ENCODE measurements at places on chromosomes 4 and X.

DNA sequence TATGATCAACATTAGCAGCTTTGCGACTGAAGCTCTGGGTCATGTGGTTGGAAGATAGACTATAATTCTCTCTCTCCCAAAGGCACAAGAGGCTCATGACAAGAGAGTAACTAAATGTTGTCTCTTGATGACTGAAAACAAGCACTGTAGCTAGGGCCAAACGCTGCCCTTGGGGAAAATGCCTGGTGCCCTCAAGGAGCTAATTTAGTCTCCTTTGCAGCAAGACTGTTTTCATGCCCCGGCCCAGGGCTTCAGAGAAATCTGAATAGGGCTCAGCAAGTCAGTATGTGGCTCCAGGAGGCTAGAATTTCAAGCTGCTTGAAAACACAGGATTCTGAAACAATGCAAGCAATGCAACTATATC, 411.9 kb downstream of the GPAT3 start:
- no peak for DNase-seq

- no peak for DNase-seq
Measured at GRCh38 chr4:143410015-143410414, 73.3 kb downstream of the GAB1 start.

GRCh38 chr4:43253541-43253940, 361.0 kb downstream of the GRXCR1 start:
- no peak for DNase-seq

DNA sequence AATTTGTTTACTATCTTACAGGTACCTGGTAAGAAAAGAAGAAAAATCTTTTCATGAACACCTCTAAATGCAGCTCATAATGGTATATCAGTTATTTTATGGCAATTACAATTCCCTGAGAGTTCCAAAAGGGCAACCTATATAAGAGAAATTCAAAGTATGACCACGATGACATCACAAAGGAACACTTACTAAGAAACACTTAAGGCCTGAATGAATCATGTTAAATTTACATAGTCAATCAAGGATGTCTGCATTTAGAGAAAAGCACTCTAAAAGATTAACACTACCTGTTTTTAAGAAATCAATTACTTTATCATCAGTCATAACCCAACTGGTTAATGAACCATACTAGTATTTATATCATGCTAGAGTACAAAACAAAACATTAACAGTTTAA, 63.9 kb downstream of the LCORL start:
- no peak for DNase-seq

GRCh38 chrX:10071451-10072144, 85.2 kb upstream of the CLCN4 start:
- DNase-seq: peak; percentile 71

DNA sequence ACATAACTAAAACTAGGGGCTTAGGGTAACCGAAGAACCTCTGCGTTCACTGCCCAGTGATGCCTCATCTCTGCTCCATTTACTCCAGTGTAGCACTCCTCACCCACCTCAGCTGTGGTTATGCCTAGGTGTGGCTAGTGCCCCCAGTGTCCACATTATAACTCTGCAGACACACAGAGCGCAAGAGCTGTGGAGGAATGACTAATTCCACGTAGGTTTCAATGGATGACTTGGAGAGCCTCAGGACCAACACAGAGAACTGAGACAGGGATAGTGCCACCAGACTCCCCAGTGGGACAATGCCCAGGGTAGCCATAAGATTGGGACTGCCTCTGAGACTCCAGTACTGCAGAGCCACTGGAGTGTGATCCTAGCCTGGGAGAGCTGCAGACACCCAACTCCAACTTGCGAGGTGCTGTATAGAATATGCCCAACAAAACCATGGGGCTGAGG, 542.4 kb upstream of the DIPK2B start:
- DNase-seq: peak; percentile 72

- no peak for DNase-seq
Measured at GRCh38 chrX:102154900-102155805, 624 bp downstream of the BEX5 start.

DNA sequence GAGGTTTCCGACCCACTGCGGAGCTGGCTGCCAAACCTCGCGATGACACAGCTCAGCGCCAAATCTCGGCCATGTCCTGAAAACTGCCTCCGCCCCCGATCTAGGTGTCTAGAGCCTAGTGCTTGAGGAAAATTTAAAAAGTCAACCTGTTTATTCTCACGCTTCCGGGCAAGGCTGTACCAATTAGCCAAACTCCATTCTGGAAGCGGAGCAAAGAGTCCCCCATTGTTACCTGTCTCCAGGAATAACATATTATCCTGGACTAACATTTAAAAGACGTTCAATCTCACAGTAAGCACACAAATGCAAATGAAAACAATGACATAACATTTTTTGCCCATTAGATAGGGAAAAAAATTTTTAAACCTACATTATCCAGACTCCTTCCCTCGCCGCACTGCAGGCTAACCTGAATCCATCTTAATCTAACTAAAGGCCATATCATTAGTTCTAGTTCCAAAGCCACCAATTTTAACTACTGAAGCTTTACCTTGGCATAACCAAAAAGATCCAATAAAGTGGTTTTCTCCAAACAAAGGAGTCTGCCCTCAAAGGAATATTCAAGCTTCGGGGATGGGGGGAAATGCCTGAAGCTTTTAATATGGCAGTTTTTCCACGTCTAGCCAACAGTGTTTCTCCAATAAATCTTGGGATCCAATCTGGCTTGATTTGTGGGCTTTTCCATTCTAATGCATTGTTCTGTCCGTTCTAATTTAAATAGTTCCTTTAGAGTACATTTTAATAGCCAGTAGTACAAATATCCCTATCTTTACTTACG, 1.9 kb downstream of the HUWE1 start:
- no peak for DNase-seq

DNA sequence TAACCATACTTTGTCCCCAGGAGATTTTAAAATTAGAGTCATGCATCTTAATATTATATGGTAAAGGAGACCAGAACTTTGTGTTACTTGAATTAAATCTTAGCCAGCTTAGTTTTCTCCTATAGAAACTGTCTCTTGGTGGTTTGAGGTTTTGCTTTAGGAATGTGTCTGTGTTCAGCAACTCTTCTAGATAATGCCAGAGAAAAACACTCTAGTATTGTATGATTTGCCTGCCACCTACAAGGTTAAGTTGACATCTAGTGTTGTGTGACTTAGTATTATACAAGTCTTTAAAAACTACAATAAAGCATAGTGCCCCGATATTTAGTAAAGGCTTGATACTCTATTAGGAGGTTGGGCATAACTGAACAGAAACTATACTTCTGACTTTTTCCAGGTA, 2.1 kb downstream of the UGT8 start:
- no peak for DNase-seq

- DNase-seq: no peak
Measured at GRCh38 chr4:951594-952468, 19.6 kb downstream of the TMEM175 start.

- peak; percentile 81 for DNase-seq
Measured at GRCh38 chrX:148874636-148875246, 374.3 kb downstream of the AFF2 start.

DNA sequence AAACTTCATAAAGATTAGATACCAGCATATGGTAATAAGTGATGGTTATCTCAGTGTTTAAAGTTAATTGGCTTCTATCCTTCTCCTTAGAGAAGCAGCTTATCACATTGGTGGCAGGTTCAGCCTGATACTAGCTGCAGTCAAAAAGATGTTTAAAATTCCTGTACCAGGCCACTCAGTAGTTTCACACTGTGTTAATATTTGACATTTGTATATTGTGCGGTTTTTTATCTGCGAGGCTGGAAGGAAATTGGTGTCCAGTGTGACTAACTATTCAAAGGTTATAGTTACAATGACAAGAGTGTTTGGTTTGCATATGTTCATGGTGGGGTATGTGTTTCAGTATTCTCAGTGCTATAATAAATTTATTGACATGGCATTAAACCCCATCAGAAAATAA, 27.5 kb upstream of the TBC1D8B start:
- no peak for DNase-seq

- no peak for DNase-seq
Measured at GRCh38 chr4:181418496-181418895, 824.7 kb upstream of the TENM3 start.

DNA sequence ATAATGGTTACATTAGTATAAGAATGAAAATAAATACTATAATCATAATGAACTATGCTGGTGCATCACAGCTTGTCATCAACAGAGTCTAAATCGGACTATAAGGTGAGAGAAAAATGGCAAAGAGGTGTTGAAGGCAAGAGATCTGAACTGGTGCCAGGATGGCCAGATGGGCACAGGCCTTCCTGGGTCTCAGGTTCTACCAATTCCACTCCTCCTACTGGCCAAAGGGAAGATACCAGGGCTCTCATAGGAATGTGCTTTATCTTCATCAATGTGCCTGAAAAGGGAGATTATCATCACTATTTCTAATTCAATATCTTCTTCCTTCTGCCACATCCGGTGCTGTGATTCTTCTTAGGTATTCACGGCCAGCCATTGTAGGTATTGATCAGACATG, 107.6 kb downstream of the GASK1B start:
- no peak for DNase-seq

- DNase-seq: peak; percentile 84
Measured at GRCh38 chr4:38857354-38858096, 908 bp upstream of the TLR6 start.

GRCh38 chr4:117385526-117385925, 300.1 kb upstream of the TRAM1L1 start:
- no peak for DNase-seq

DNA sequence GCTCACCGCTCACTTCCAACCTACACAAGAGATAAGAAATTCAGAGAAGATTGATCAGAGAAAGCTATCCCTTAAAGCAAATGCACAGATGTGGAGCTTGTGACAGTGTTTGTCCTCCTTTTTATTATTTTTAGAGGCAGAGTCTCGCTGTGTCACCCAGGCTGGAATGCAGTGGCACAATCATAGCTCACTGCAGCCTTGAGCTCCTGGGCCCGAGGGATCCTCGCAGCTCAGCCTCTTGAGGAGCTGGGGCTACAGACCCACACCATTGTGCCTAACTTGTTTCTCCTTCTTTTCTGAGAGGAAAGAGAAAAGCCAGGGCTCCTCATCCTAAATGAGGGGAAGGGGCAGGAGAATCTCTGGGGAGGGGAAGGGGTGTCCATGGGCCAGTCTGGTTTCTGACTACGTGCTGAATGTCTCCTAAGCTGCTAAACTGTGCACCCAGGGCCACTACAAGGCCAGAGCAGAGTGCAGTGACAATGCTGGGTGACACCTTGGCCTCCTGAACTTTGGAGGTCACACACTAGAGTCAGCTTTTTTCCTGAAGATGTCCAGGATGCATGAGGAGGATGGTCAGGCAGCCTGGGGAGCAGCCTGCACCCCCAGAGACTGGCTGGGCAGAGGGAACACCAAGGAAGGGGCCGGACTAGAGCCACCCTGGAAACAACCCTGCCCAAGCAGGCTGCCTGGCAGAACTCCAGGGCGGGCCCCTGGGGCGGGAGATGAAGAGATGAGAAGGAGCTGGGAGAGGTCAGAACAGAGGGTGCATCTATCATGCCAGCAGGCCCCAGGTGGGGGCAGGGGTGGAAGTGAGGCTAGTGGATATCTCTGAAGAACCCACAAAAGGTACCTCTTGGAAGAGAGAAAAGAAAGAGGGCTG, 55.5 kb upstream of the PROM1 start:
- DNase-seq: no peak

GRCh38 chrX:133294126-133294525, 76.0 kb upstream of the TFDP3 start:
- DNase-seq: peak; percentile 35

- peak; percentile 94 for DNase-seq
Measured at GRCh38 chr4:15327311-15328298, 100.2 kb upstream of the C1QTNF7 start.

GRCh38 chr4:43234626-43235415, 342.3 kb downstream of the GRXCR1 start:
- peak; percentile 25 for DNase-seq

DNA sequence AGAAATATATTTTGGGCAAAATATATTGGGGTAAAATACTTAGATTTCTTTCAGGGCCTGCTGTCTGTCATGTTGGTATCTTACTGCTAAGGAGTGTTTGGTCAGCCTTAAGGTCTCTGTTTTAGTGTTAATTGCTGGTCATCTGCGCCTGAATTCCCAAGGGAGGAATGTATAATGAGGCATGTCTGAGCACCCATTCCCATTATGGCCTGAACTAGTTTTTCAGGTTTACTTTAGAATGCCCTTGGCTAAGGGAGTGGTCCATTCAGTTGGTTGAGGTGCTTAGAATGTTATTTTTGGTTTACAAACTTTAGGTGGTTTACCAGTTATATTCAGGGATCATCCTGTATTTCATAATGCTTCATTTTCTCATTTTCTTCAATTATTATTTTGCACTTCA, 125.9 kb downstream of the CFAP299 start:
- no peak for DNase-seq

DNA sequence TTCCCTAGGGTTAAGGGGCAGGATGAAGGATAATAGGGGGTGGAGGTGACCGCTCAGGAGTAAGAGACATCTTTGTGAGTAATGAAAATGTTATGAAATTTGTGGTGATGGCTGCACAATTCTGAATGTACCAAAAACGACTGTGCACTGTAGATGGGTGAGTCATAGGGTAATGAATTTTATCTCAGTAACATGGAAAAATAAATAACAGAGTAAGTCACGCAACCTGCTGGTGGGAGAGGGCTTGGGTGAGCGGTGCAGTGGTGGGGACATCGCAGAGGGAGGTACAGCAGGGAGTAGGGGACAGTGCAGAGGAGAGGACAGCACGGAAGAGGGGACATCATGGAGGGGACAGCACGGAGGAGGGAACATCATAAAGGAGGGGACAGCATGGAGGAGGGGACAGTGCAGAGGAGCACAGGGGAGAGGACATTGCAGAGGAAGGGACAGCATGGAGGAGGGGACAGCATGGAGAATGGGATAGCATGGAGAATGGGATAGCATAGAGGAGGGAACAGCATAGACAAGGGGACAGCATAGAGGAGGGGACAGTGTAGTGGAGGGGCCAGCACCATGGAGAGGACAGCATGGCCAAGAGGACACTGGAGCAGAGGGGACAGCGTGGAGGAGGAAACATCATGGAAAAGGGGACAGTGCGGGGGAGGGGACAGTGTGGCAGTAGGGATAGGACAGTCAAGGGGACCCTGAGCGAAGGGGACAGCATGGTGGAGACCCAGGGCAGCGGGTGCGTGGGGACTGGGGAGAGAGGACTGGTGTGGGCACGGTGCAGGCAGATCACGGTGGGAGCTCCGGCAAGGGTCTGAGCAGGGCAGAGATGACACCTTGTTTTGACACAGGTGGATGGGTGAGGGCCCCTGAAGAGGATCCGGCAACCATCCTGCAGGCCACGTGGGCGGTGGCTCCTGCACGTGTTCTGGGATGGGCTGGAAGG, 68.5 kb upstream of the MXD4 start:
- DNase-seq: peak; percentile 88

DNA sequence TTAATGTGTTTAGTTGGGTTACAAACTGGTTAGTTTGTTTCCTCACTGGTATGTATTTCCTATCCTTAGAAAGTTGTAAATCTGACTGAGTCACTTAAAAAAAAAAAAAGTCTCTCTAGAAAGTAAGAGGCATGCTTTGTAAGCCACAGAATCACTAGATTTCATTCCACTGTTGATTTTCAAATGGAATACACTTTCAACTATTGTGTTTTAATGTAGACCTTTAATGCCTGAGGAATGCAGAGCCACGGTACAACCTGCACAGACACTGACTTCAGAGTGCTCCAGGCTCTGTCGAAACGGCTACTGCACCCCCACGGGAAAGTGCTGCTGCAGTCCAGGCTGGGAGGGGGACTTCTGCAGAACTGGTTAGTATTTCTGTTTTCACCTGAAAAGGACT, 88.6 kb downstream of the HHIP start:
- DNase-seq: peak; percentile 34
